ENCODE measurements at places on chromosomes 4 and X.

- H3K4me1 ChIP-seq = no peaks in the 10 kb centered on the region
- no peaks in the 10 kb centered on the region for H3K36me3 ChIP-seq
- peak overlapping the region; percentile 10 for H3K27ac ChIP-seq
- H3K27me3 ChIP-seq = no peaks in the 10 kb centered on the region
- no peak overlapping the region for H3K4me3 ChIP-seq
Observed at GRCh38 chrX:136694431-136695087, 46.6 kb downstream of the CD40LG start.

DNA sequence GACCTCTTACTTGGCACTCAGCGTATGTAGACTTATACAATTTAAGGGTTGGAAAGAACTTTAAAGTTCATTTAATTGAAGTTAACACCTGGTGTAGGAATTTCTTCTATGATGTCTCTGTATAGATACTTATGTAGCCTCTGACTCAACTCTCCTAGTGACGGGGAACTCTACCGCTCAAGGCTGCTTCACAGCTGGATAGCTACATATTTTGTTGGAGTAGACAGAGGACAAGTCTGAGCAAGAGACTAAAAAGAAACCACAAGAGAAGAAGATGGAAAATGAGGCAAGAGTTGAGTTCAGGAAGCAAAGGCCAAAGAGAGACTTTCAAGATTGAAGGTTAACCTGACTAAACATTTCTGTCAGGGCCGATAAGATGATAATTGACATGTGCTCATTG, 52.6 kb downstream of the GPR50 start:
- no peaks in the 10 kb centered on the region for H3K4me1 ChIP-seq
- DNase-seq = no peak
- no peaks in the 10 kb centered on the region for H3K36me3 ChIP-seq
- no peak overlapping the region for H3K4me3 ChIP-seq

GRCh38 chr4:78560296-78560963, 8.9 kb downstream of the ANXA3 start:
- no peaks in the 10 kb centered on the region for H3K4me1 ChIP-seq
- no peaks in the 10 kb centered on the region for H3K36me3 ChIP-seq
- H3K4me3 ChIP-seq = no peak overlapping the region

GRCh38 chr4:34289489-34289888, 1954.8 kb downstream of the ARAP2 start:
- no peaks in the 10 kb centered on the region for H3K36me3 ChIP-seq
- no peak overlapping the region for H3K27ac ChIP-seq
- no peaks in the 10 kb centered on the region for H3K27me3 ChIP-seq

- peak overlapping the region; percentile 93 for H3K27ac ChIP-seq
- no peak overlapping the region for H3K4me3 ChIP-seq
- no peaks in the 10 kb centered on the region for H3K36me3 ChIP-seq
- H3K4me1 ChIP-seq = peaks cover 82% of the 10 kb centered on the region
- DNase-seq = no peak
Observed at GRCh38 chrX:69290292-69290691, 125.0 kb upstream of the PJA1 start.

DNA sequence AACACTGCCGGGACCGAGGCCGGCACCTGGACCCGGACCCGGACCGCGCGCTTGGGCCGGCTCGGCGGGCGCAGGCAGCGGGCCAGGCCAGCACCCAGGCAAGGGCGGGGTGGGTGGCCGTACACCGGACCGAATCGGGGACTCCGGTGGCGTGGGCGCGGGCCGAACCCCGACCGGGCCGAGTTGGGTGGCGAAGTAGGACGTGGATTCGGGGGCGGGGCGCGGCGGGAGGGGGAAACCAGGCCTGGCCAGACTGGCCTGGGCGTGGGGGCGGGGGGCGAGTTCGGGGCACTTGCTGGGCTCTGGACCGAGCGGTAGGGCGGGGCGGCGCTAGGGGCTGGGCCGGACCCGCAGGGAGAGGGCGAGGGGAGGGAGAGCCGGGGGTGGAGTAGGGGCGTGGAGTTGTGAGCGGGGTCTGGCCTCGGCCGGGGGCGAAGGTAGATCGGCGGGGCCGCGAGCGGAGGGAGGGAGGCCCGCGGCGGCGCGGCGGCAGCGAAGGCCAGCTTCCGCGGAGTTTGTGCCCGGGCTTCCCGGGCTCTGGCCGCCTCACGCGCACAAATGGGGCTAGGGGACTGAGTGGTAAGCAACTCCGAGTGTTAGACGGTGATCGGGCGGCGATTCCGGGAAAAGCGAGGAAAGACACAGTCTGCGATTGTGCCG, 1.8 kb upstream of the BCORL1 start:
- no peaks in the 10 kb centered on the region for H3K27me3 ChIP-seq
- no peak overlapping the region for H3K4me3 ChIP-seq
- no peaks in the 10 kb centered on the region for H3K4me1 ChIP-seq

DNA sequence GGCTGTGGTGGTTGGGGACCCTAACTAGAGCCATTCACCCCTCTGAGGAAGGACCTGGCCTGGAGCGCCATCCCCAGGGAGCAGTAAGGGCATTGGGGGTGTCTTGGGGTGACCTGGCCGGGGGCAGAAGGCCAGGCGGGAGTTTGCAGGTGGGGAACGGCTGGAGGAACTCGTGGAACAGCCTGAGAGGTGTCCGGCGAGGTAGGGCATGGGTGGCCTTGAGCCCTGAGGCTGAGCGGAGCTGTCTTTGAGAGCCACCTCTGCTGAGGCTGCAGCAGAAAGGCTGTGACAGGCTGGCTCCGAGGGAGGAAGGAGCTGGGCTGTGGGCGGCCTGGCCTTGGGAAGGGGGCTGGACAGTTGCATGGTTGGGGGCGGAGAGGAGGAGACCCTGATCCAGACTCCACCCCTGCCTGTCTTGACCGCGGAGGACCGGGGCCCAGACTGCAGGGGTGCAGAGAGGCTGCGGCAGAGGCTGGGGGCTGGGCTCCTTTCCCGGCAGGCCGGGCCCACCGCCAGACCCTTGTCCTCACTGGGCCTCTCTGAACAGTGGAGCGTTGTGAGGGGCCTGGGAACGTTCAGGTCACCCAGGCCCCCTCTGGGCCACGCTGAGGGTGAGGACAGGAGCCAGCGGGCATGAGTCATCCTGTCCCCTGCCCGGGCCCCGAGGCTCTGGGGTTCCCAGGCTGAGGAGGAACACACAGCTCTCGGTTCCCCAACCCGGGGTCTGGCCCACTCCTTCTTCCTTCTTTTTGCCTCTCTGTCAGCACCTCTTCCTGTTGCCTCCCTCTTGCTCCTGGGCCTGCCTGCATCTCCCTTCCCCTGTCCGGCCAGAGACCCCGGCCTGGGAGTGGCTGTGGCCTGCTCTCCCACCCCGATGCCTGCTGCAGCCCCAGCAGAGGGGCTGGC, 8.1 kb downstream of the SH3BP2 start:
- H3K4me3 ChIP-seq = no peak overlapping the region
- peaks cover 11% of the 10 kb centered on the region for H3K4me1 ChIP-seq
- H3K36me3 ChIP-seq = no peaks in the 10 kb centered on the region
- no peaks in the 10 kb centered on the region for H3K27me3 ChIP-seq
- no peak for DNase-seq

DNA sequence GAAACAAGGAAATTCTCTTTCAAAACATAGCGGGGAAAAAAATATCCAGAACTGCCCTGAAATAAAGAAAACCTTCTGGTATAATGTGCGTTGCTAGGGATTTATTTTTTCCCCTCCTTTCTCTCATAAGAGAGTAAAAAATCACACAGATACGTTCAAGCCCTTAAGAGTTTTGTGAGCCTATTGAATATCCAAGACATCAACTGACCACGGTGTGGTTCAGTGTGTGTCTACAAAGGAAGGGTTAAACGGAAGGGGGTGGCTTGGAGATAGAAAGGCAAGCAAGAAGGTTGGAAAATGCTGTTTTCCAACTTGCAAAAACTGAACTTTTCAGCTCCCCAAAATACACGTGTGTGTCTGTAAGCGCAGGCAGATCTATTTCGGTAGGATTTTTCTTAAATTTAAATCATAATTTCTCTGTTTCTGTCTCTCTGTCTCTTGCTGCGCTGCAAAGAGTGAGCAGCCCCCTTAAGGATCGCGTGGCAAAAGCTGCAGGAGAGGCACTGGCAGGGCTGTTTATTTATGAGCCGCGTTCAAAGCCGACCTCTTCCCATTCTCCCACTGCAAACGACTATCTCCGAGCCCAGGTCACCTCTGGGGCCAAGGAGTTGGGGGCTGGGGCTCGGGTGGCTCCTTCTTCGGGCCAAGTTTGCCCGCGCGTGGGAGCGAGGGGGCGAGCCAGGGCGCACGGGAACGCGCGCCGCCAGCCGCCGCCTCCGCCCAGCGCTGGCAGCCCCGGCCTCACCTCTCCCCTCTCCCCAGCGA, 492 bp upstream of the SLIT2 start:
- H3K4me3 ChIP-seq = peak overlapping the region; percentile 80
- no peaks in the 10 kb centered on the region for H3K36me3 ChIP-seq
- no peak for DNase-seq

DNA sequence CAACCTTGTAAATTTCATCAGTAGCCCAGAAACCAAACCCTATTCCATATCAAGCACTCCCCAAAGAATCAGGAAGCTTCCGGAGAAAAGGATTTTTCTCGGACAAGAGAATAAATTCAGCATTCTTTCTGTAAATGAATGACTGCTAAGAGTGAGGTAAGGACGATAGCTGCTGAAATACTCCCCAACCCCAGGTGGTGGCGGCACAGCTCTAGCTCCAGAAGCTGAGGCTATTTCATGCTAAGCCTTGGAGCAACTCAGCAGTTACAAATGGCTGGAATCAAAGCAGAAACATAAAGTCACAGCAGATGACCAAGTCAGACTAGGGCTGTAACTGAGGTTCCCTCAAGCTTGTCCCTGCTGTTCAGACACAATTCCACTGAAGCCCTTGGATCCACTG, 13.9 kb upstream of the PCDH19 start:
- no peak overlapping the region for H3K4me3 ChIP-seq
- H3K27me3 ChIP-seq = peaks cover 3% of the 10 kb centered on the region
- no peaks in the 10 kb centered on the region for H3K4me1 ChIP-seq
- no peaks in the 10 kb centered on the region for H3K36me3 ChIP-seq

DNA sequence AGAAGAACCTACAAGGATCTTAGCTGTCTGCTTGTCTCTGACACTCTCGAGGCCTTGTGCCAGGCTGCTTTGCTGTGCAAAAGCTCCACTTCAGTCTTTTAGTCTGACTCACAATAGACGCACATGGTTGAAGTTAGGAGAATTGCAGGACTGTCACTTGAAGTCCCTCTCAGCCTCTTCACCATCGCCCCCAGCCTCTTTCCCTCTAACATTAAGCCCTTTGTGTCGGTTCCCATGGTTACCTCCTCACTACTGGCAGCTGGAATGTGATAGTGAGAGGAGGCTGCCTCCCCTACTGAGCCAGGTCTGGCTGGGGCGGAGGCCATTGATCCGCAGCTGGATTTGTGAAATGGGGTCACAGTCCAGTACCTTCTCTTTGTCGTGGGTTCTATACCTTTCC, 201.8 kb downstream of the SOWAHB start:
- no peaks in the 10 kb centered on the region for H3K4me1 ChIP-seq
- no peaks in the 10 kb centered on the region for H3K36me3 ChIP-seq
- no peak overlapping the region for H3K4me3 ChIP-seq
- DNase-seq = no peak
- H3K27ac ChIP-seq = no peak overlapping the region

DNA sequence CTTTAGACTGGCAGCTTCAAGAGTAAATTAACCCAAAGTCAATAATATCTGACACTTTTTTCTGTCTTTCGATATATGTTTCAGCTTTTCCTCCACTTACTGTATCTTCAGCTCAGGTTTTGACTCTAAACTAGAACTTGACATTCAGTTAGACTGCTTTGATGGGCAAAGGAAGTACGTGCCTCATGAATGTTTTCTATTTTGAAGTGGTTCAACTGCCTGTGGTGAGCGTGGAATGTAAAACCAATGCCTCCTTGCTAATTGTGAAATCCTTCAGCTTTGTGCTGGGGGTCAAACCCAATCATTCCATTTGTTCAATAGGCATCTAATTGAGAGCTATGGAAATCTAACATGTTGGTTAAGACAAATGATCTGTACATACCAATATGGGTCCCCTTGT, 857.0 kb upstream of the HTR2C start:
- no peaks in the 10 kb centered on the region for H3K4me1 ChIP-seq
